ENCODE measurements at places on chromosomes 12 and 14.

GRCh38 chr12:848173-848865 lies 95.9 kb downstream of the WNK1 start:
- peak; percentile 79 for DNase-seq

DNA sequence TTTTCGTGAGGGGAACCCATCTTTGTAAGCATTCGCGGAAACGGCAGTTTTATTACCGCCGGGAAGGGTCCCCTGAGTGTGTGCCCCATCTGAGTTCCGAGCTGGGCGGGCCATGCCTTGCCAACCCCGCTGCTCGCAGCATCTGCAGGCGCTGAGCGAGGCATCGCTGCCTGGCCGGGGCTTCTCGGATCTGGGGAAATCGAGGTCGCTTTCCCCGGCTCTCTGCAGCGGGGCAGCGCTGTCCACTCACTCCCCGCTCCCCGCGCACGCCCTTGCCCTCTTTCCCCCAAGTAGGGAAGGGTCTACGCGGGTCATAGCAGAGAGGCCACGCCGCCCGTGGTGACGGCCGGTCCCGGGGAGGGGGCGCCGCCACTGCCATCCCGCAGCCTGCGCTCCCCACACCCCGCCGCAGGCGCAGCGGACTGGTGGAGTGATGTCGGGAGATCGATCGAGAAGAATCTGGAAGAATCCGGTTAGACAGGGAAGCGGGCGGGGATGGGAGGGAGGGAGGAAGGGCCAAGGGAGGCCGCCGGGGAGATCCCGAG lies 507 bp upstream of the FKBP4 start:
- DNase-seq: no peak

GRCh38 chr14:89061696-89062095 lies 237.2 kb downstream of the TTC8 start:
- no peak for DNase-seq

DNA sequence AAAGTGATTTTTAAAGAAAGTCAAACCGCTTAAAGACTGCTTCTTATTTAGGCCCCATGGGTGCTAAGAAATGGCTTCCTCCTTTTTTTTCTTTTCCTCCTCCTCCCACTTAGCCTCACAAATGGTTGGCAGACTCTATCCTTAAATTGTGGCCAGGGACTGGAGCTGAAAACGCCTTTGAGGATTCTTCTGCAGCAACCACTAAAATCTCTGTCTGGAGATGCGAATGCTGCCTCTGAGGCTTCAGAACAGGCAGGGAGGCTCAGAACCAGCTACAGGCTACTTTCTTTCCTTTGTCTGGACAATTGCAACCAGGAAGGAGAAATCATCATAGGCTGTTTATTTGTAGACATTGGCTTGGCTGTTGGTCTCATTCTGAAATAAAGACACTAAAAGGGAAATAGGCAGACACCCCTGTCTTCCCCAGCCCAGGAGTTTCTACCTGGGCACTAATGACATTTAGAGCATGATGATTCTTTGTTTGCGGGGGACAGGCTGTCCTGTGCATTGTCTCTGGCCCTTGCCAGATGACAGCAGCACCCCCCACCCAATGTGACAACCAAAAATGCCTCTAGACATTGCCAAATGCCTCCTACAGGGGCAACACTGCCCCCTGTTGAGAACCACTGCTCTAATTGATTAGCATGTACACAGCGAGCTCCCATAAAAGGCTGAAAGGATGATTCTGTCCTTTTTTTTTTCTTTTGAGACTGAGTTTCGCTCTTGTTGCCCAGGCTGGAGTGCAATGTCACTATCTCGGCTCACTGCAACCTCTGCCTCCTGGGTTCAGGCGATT lies 50.3 kb downstream of the MAP1LC3B2 start:
- peak; percentile 42 for DNase-seq

DNA sequence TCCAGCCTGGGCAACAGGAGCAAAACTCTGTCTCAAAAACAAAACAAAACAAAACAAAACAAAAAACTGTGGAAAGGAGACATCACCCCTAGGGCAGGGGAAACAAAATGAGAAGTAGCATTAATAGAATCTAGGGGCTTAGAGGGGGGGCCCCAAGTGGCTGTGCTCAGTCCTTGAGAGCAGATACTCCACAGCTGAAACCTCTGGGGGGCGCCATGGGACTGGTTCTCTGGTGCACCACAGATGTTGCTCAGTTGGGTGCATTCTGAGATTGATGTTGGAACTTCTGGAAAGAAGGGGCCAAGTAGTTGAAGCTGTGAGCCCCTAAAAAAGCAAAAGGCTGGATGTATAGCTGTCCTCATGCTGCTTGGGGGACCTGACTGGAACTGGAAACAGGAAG lies 11.8 kb upstream of the SYNE2 start:
- DNase-seq: no peak

DNA sequence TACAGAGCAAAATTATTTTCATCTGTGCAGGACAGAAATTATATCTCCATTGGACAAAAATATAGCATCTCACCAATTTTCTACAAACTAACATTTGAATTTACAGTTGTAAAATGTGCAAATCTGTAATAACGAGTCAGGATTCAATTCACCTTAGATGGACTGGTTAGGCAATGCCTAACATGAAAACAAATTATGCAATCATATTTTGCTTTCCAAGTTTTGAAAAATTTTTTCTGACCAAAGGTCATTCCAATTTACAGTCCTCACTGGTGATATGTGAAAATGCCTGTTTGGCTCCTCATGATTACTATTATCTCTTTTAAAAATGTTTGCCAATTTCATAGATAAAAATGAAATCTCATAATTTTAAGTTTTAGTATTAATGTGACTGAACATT lies 6.5 kb upstream of the CPM start:
- DNase-seq: no peak

- no peak for DNase-seq
Measured at GRCh38 chr12:40569626-40570179, 122.5 kb upstream of the CNTN1 start.

DNA sequence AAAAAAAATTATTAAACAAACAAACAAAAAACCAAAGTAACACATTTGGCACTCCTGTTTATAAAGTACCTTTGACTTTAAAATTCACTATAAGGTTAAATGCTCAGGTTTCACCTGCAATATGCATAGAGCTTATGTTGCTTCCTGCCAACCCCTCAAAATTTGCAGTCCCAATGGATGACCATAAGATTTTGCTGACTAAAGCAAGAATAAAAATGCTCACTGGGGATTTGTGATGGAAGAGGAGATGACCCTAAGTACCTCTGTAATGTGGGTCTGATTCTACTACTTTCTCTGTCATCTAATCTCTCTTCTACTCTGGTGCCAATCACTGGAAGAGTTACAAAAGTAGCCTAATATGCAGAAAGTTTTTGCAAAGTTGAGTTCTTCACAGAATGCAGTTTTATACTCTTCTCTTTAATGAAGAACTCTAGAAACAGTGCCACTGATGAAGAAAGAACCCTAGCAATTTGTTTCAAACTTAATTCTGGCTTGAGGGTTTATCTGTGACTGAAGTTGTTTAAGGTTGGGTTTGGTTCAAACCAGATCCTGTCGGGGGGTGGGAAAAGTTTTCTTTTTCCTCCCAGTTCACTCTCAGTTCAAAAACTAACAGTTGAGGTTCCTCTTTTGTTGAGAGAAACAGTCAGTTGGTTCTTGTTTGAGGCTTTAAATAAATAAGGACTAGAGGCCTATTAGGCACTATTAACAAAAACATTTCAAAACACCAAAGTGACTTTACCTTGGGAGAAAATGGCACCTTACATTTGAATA lies 10.9 kb downstream of the WASHC3 start:
- no peak for DNase-seq

- DNase-seq: no peak
Measured at GRCh38 chr14:95340201-95340697, 20.5 kb upstream of the CLMN start.

GRCh38 chr12:38921025-38921677 lies 15.8 kb upstream of the CPNE8 start:
- peak; percentile 67 for DNase-seq

- DNase-seq: no peak
Measured at GRCh38 chr14:94386085-94387031, 2.0 kb downstream of the SERPINA1 start.

DNA sequence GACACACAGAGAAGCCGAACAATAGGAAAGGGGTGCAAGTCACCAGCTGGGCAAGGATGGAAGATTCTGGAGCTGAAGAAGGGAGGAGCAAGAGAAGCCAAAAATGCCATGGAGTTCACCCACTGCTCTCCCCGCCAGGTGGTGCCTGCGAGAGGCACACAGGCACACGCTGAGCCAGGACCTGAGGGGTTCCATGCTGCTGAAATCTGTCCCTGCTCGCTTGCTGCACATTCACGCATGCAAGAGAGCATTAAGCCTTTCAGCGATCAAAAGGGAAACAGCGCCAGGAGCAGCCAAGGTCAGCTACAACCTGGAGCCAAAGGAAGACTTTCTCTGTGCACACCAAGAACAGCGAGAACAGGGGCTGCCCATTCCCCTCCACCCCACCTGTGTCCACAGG lies 104.1 kb downstream of the ANO2 start:
- DNase-seq: no peak

DNA sequence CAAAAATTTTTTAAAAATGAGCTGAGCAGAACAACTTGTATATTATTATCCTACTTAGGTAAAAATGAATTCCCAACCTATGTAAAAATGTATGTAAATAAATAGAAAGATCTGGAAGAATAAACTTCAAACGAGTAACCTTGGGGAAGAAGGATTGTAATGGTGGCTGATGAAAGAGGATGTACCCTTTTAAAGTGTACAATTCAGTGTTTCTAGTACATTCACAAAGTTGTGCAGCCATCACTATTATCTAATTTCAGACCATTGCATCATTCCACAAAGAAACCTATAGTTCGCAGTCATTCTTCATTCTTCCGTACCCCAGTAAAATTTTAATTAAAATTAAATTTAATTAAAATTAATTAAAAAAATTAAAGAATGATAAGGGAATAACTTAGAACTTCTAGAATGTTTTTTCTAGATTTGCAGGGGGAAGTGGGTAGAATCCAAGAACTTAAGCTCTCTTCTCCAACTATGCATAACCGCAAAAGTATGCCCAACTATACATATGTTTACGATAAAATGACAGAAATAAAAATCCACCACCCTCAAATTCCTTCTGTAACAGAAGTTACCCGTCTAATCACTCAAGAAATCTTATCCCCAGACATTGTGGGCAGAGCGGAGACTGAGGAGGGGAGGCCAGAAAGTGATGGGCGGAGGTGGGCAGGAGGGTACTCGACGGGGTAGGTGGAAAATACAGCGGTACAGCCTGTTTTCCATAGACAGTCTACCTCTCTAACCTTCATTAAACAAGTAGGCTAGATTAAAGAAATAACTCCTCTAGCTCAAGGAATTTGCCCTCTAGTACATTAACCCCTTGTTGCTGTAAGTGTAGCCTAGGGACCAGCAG lies 921 bp downstream of the DEPDC4 start:
- DNase-seq: no peak

- peak; percentile 65 for DNase-seq
Measured at GRCh38 chr12:111529424-111530368, 69.4 kb downstream of the ATXN2 start.

DNA sequence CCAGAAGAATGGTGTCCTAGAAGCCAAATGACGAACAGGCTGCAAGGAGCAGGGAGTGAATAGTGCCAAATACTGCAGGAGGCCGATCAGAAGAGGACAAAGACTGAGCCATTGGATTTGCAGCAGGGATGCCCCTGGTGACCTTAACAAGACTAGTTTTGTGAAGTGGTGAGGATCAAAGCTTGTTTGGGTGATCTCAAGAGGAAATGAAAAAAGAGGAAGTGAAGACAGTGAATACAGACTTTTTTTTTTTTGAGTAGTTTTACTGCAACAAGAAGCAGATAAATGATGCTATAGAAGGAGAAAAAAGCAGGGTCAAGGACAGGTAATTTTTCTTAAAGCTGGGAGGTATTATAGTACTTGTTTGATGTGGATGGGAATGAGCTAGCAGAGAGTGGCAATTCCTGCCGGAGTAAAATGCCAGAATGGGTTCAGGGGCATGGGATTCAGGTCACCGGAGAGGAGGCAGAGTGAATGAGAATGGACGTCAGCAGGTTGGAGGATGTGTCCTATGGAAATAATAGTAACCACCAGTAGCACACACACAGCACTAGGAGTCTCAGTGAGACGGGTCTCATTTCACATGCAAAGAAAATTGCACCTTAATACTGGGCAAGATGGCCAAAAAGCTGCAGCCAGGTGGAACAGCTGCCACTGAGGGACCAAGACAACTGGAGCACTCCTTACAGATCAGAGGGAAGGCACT lies 345.8 kb upstream of the CCDC196 start:
- DNase-seq: peak; percentile 26

GRCh38 chr12:11765817-11766794 lies 116.6 kb downstream of the ETV6 start:
- peak; percentile 95 for DNase-seq

DNA sequence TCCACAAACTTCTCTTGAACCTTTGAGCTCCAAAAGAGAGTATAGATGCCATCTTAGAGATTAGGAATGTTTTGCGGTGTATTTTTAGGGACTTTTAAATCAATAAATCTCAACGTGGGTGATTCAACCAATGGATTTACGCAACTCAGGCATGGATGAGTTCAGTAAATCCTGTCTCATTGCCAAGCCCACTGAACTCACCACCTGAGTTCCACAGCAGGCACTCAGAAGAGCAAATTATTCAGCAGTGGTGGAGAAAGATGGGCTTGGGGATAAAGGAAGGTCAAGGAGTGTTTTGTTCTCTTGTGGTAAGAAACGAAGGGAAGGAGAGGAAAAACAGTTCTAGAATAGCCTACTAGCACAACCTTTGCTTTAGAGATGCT lies 68.7 kb upstream of the HMGA2 start:
- no peak for DNase-seq

- DNase-seq: peak; percentile 53
Measured at GRCh38 chr14:31955936-31956579, 121.0 kb upstream of the ARHGAP5 start.

DNA sequence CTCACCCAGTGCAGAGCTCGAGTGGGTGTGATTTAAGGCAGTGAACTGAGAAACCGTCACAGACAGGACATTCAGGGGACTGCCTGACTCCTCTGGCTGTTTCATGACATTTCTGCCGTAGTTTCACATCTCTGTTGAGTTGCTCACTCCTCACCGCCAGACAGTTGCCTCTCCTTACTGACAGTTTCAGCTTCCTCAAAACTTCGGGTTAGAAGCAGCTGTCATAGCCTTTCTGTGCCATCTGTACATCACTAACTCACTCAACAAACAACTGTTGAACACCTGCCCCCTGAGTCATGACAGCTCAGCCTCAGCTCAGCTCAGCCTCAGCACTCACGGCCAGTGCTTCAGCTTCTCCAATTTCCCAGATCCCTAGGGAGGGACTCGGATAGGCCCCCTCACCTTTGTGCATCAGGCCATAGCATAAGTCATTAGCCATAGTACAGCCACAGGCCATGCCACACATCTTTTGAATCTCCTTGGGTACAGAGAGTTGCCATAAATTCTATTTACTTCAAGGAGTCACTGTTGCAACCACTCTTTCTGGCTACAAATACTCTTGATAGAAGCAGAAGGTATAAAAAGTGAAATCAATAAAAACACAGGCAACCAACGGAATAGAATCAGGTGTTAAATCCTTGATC lies 6.2 kb upstream of the SLC15A4 start:
- peak; percentile 92 for DNase-seq

DNA sequence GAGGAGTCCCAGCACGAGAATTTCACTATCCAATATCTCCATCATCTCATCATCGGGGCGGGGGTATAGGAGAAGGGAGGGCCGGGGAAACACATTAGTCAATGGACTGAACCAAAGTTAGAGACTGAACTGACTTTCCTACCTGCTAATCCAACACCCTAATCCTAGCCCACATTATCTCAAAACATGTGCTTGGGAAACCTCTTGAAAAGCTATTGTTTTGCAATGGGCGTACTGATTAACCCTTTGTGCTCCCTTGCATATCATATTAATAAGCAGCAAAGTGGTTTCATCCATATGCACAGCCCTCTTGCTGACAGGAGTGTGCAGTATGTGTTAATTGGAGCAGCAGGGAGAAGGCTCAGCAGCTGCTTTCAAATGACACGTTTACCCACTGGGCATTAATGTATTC lies 125.7 kb upstream of the GRIP1 start:
- no peak for DNase-seq

All from suppressor macrophage treated with lipopolysaccharide for 4 hours (primary cell).